ENCODE measurements at places on chromosomes 3 and 15. TPM values are rescaled to one million over a fixed set of nuclear protein-coding genes. Genes with fewer than 3 reads are reported as not detected.

DNA sequence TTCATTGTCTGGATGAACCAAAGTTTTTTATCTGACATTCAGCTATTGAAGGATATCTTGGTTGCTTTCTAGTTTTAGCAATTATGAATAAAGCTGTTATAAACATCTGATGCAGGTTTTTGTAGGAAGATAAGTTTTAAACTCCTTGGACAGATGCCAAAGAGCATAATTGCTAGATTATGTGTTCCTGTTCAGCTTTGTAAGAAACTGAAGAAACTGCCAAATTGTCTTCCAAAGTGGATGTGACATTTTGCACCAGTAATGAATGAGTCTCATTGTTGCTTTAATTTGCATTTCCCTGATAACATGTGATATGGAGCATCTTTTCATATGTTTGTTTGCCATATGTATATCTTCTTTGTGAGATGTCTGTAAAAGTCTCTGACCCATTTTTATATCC is 239.9 kb upstream of the TTC14 start:
- no peak overlapping the region for H3K27ac ChIP-seq
- H3K4me3 ChIP-seq: no peak overlapping the region
- no peak for DNase-seq
- no peaks in the 10 kb centered on the region for H3K36me3 ChIP-seq

GRCh38 chr3:86381247-86381646 is 609.7 kb downstream of the VGLL3 start:
- no peak overlapping the region for H3K27ac ChIP-seq
- H3K4me1 ChIP-seq: no peaks in the 10 kb centered on the region
- H3K27me3 ChIP-seq: no peaks in the 10 kb centered on the region
- H3K4me3 ChIP-seq: no peak overlapping the region

GRCh38 chr3:61300006-61300380 is 48.7 kb upstream of the FHIT start:
- H3K27ac ChIP-seq: no peak overlapping the region
- H3K4me1 ChIP-seq: no peaks in the 10 kb centered on the region
- H3K36me3 ChIP-seq: no peaks in the 10 kb centered on the region
- DNase-seq: no peak
- no peak overlapping the region for H3K4me3 ChIP-seq
- no peaks in the 10 kb centered on the region for H3K27me3 ChIP-seq

DNA sequence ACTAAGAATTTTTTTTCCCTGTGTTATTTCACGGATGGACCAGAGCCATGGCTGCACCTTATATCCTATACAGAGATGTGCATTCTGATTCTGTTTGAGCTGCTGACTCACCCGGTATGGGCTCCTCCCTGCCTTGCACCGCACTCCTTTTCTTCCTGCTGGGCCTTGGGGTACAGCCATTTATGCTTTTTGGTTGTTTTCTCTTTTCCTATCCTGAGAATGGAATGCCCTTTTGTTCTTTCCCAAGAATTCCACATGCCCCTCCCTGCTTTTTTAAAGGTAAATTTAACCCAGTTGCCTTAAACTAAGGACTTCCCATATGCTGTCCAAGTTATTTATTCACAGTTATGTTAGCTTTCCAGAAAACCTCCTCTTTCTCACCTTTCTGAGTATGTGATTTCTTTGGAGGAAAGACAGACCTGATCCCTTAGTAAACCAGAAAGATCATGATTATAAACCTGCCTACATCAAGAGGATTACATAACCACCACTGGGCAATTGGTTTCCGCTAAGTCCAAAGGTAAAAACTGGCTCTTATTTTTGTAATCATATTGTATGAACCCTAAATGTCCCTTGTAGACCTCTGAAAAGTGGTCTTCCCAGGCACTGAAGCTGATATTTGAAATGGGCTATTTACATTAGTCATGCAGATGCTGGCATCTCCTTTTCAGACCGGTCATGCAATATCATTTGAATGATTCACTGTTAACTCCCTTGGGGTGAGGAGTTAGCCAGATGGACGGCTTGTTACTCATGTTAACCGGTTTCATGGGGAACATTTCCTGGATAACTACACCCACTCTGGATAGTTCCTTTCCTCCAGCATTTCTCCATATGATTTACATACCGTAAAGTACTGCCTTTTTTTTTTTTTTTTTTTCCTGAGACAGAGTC is 45.5 kb downstream of the TMOD3 start:
- no peaks in the 10 kb centered on the region for H3K27me3 ChIP-seq
- DNase-seq: no peak
- no peak overlapping the region for H3K4me3 ChIP-seq
- peaks cover 35% of the 10 kb centered on the region for H3K4me1 ChIP-seq
- H3K27ac ChIP-seq: peak overlapping the region; percentile 8
- peaks cover 27% of the 10 kb centered on the region for H3K36me3 ChIP-seq

DNA sequence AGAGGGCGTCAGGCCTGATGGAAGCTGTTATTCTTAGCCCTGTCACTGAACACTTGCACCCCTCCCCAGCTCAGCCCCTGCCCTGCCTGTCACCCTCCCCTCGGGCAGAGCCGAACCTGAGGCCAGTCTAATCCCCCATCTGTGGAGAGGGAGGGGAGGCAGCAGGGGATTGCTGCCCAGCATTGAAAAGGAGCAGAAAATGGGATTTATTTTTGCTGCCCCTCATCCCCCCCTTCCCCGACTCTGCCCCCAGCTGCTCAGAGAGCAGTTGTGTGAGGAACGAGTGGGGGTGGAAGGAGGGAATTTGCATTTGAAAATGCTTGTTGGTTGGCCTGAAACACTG is 71.6 kb downstream of the EPHB3 start:
- no peak overlapping the region for H3K27ac ChIP-seq
- no peaks in the 10 kb centered on the region for H3K27me3 ChIP-seq
- DNase-seq: no peak
- no peaks in the 10 kb centered on the region for H3K36me3 ChIP-seq

DNA sequence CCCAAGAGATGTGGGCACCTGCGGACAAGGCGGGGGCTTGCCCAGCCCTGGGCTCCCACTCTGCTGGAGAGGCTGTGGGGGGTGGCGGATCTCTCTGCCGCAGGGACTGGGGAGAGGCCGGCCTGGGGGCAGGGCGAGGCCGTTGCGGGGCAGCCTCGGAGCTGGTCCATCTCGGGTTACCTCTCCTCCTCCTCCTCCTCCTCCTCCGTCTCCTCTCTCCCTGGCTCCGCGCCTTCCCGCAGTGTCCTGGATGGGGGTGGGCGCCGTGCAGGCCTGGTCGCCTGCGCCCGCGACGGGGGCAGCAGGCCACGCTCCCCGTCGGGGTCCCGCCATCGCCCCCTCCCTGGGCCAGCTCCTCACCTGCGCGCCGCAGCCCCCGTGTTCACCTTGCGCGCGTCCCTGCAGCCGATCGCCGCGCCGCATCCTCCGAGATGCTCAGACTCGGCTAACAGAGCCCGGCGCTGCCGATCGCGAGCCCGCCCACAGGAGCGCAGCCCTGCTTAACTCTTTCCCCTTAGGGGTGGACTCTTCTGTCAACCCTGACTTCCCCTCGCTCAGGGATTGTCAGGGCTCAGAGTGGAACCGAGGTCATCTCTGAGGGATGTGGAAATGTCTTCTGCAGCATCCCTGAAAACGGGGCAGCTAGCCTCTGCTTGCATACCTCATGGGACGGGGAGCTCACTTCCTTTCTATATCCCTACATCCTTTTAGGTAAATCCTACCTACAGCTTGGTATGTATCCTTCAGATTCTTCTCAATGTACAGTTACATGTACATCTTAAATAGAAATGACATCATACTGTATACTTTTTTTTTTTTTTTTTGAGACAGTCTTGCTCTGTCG is at the start of gene PRRT3:
Gene PRRT3 (minus strand): TSS at position 447 of the 844 bp plus-strand sequence. CDS start 2,293 bp downstream, outside the sequence.
- no peaks in the 10 kb centered on the region for H3K27me3 ChIP-seq
- H3K27ac ChIP-seq: no peak within 1 kb of the TSS
- H3K4me3 ChIP-seq: peak within 1 kb of the TSS; percentile 23
- peaks cover 38% of the 10 kb centered on the region for H3K4me1 ChIP-seq
- no peak for DNase-seq

GRCh38 chr3:37753428-37753827 is 108.3 kb upstream of the CTDSPL start:
- no peaks in the 10 kb centered on the region for H3K36me3 ChIP-seq
- DNase-seq: no peak
- no peak overlapping the region for H3K4me3 ChIP-seq
- H3K27ac ChIP-seq: no peak overlapping the region
- no peaks in the 10 kb centered on the region for H3K27me3 ChIP-seq

DNA sequence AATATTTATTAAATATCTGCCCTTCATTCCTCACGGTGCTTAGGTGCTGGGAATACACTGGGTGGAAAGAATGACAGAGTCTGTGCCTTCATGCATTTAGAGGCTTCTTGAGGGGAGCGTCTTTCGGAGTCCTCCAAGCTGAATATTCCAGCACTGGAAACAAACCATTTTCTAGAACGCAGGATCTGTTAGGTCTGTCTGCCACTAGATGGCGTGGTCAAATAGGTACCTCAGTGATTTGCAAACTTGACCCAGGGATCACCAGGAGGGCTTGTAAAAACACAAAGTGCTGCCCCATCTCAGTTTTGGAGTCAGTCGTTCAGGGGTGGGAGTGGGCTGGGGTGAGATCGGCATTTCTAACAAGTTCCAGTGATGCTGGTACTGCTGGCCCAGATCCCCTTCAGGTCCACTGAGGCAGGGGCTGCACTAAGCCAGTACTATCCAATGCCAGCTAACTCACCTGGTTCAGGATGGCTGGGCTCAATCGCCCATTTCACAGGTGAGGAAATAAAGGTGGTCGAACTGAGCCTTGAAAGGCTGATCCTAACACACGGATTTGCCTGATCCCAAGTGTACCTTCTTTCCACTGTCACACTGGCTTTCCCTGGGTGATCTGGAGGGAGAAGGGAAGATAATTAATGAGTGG is 14.8 kb downstream of the ARNT2 start:
- no peak overlapping the region for H3K27ac ChIP-seq
- H3K4me1 ChIP-seq: no peaks in the 10 kb centered on the region
- peak; percentile 19 for DNase-seq

DNA sequence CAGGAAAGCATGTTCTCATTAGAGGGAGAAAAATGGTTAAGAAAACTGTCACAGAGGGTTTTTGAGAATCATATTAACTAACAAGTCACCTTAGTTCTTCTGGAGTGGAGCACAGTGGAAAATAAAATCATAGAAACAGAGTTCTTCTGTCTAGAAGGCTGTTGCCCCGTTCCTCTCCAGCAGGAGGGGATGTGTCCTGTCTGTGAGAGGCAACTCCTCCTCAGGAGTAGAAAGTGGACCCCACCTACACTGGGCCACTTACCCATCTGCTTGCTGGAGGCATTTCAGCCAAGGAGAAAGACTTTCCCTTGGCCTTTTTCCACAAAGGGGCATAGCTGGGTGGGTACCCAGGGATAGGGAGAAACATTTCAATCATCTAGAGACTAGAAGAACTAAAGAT is 106.6 kb downstream of the SSR3 start:
- no peak overlapping the region for H3K27ac ChIP-seq
- no peaks in the 10 kb centered on the region for H3K4me1 ChIP-seq
- no peak overlapping the region for H3K4me3 ChIP-seq
- DNase-seq: no peak
- no peaks in the 10 kb centered on the region for H3K36me3 ChIP-seq
- H3K27me3 ChIP-seq: no peaks in the 10 kb centered on the region

DNA sequence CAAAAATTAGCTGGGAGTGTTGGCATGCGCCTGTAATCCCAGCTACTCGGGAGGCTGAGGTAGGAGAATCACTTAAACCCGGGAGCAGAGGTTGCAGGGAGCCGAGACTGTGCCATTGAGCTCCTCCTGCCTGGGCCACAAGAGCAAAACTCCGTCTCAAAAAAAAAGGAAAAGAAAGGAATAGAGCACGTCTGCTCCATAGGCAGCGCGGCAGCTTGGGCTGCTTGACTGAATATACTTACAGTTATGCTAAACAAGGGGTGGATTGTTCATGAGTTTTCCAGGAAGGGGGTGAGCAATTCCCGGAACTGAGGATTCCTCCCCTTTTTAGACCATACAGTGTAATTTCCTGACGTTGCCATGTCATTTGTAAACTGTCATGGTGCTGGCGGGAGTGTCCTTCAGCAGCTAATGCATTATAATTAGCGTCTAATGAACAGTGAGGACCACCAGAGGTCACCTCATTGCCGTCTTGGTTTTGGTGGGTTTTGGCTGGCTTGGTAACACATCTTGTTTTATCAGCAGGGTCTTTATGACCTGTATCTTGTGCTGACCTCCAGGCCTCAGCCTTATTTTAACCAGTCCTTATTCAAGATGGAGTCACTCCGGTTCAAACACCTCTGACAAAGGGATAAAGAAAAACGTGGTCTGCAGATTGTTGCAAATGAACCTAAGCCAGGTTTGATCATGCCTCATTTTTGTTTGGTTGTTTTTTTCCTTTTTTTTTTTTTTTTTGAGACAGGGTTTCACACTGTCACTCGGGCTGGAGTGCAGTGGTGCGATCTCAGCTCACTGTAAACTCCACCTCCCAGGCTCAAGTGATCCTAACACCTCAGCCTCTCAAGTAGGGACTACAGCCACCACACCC is 24.9 kb upstream of the SENP5 start:
- no peak for DNase-seq
- H3K4me1 ChIP-seq: no peaks in the 10 kb centered on the region
- no peak overlapping the region for H3K27ac ChIP-seq
- no peak overlapping the region for H3K4me3 ChIP-seq

DNA sequence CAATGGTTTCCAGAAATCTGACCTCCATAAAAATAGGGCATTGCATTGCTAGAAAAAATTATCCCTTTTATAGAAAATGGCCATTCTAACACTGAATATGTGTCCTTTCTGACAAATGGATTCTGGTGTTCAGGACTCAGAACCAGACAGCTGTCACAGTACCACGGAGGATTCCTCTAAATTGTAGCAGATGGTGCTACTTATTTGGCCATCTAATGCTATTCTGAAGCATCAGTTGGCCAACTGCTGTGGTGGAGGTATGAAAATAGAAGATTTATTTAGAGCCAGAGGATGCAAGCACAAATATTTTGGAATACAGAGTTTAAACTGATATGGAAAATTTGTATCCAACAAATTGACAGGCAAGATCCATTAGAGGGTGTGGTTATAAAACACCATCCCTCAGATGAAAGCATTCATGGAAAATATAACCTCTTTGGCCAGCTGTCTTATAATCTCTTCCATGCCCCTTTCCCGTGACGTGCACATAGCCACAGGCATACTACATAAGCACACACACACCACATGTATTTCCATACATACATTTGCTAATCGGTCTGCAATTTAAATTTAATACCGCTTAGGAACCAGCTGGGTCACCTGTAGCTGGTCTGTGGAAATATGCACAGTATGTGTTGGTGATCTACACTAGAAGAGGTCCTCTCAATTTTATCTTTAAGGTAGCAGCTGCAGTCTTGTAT is 302.7 kb upstream of the KCNMB2 start:
- no peaks in the 10 kb centered on the region for H3K36me3 ChIP-seq
- no peaks in the 10 kb centered on the region for H3K27me3 ChIP-seq
- no peak overlapping the region for H3K4me3 ChIP-seq
- no peaks in the 10 kb centered on the region for H3K4me1 ChIP-seq
- DNase-seq: no peak
- H3K27ac ChIP-seq: no peak overlapping the region

GRCh38 chr3:117616227-117616626 is 906.6 kb downstream of the TUSC7 start:
- H3K27ac ChIP-seq: no peak overlapping the region
- no peaks in the 10 kb centered on the region for H3K4me1 ChIP-seq
- H3K27me3 ChIP-seq: no peaks in the 10 kb centered on the region
- no peaks in the 10 kb centered on the region for H3K36me3 ChIP-seq

GRCh38 chr3:195142519-195142918 is 128.4 kb downstream of the XXYLT1 start:
- H3K4me3 ChIP-seq: no peak overlapping the region
- no peak overlapping the region for H3K27ac ChIP-seq
- no peaks in the 10 kb centered on the region for H3K27me3 ChIP-seq
- no peak for DNase-seq

Gene GNAT1
- total RNA-seq: not detected

Gene TPM1
- 468 TPM for total RNA-seq

Gene PLCH1
- total RNA-seq: 7.0 TPM

Gene CFAP91
- total RNA-seq: 14.3 TPM
